NCI-H1436 treated with DMSO at 0.1 percent for 48 hours (cell line): ENCODE measurements at places on chromosomes 12 and 14.
A peak's percentile ranks its signal among the peaks of the same experiment; 100 is the strongest.

GRCh38 chr14:43540948-43541347 is 966.1 kb downstream of the FSCB start:
- no peak for DNase-seq

DNA sequence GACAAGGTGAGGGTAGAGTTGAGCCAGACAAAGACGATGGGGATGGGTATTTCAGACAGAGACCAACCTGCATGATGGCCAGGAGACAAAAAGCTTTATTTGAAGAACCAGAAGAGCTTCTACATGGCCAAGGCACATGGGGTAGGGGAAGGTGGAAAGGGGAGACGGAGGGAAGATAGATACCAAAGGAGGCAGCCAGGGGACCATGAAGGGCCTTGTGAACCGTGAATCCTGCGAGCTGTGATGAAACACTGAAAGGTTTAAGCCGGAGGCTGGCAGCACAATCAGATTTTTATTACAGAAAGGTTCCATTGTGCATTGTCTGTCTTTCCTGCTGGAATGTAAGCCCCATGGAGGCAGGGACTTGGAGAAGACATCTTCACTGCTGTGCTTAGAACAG is 72.4 kb downstream of the PLXNC1 start:
- DNase-seq: no peak

DNA sequence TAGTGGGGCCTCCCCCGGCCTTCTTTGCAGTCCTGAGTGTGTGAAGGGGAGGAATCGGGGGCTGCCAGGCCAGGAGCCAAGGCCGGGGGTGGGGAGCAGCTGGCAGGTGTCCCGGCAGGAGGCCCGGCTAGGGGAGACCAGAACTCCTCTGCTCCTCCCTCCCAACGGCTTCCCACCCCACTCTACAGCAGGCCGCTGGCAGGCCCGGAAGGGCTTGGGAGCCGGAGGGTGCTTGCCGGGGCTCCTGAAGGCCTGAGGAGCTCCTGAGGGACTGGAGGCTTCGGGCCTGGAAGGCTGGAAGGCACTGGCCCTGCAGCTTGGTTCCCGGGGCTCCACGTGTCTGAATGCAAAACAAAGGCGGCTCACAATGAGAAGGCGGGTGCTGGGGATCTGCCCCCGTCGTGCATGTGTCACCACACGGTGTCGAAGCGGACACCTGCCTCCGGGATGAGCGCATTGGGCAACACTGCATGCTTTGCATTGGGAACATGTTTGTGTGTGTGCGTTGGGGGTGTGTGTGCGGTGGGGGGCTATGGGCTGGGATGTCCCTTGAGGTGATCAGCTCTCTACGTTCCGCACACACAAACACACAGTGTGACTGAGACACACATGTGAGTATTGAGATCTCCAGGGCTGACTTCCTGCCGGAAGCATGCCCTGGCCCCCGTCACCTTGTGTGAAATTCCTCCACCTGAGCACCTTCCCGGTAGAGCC is 30.9 kb upstream of the ANKRD9 start:
- DNase-seq: no peak

GRCh38 chr12:51677284-51677968 is 86.4 kb downstream of the SCN8A start:
- DNase-seq: no peak

DNA sequence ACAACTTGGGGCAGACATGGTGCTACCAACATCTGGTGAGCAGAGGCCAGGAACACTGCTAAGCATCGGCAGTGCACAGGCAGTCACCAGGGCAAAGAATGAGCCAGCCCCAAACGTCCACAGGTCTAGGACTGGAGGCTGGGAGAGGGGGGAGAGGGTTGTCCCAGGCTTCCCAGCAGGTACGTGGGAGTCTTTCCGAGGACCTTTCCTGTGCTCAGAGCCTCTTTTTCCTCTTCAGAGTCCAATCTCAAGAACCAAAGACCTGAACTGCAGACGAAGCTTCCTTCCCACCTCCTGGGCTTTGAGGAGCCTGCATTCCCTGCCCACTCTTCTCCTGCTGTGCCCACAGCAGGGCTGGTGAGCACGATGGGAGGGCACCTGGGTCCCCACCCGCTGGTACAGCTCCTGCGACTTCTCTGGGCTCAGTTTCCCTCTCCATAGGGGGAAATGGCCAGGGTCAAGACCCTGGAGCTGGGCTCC is 48.7 kb downstream of the DLK1 start:
- DNase-seq: no peak

DNA sequence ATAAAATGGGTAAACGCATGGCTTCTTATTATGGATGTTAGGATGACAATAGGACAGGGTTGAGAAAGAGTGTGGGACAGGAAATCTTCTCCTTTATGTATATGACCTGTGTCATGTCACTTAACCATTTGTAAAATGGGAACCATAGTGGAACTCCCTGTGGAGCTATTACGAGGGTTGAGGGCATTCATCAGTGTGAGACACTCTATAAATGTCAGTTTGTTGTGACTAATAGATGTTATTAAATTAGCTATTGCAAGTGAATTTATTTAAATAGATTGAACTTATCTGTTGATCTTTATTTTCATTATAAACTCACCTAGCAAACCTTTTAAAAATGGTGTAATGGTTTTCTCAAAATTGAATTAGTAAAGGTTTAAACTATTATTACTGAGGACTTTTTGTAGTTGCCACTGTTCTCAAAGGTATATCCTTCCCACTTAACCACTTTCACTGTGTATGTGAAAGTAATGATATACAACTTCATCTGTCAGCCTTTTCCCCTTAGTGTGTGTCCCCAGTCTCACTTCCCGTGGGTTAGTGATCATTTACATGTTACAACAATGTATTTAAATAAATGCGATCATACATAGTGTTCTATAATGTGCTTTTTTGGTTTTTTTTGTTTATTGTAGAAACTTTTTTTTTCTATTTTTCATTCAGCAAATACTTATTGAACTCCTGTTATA is 17.1 kb downstream of the HELB start:
- no peak for DNase-seq

- DNase-seq: no peak
Observed at GRCh38 chr12:109963743-109964429, 32.3 kb downstream of the GIT2 start.

- peak; percentile 60 for DNase-seq
Observed at GRCh38 chr14:68306934-68307789, 485.7 kb downstream of the ZFP36L1 start.

- DNase-seq: no peak
Observed at GRCh38 chr12:53289891-53290290, 5.5 kb upstream of the PFDN5 start.

GRCh38 chr12:105257321-105257728 is 21.4 kb upstream of the APPL2 start:
- no peak for DNase-seq

GRCh38 chr12:49874142-49874897 is 29.4 kb downstream of the FAIM2 start:
- no peak for DNase-seq

GRCh38 chr12:117874842-117875434 is 93.9 kb downstream of the KSR2 start:
- DNase-seq: no peak

DNA sequence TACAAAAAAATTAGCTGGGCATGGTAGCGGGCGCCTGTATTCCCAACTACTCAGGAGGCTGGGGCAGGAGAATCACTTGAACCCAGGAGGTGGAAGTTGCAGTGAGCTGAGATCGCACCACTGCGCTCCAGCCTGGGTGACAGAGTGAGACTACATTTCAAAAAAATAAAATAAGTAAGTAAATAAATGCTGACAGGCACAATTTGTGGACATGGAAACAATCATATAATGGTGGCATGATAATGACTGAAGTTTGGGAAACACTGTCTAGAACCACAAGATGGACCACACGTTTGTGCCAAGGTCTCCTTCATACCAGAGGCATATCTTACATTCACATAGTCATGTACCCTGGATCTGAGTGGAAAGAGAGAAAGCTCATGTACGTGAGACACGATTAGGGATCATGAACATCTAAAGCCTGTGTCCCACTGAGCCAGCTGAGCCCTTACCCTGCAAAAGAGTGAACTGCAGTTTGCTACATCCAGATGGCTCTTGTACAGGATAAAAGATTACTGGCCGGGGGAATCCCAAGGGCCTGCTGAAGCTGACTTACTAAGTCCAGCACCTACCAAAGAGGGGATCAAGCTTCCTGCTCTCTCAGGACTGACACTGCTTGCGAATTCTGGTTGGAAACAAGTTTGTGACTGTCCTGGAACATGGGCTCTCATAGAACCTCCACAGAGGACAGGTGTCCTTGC is 62.9 kb downstream of the TRAFD1 start:
- no peak for DNase-seq

- no peak for DNase-seq
Observed at GRCh38 chr14:68520637-68521556, 272.0 kb downstream of the ZFP36L1 start.

- DNase-seq: no peak
Observed at GRCh38 chr12:121806546-121807423, 3.0 kb downstream of the SETD1B start.

DNA sequence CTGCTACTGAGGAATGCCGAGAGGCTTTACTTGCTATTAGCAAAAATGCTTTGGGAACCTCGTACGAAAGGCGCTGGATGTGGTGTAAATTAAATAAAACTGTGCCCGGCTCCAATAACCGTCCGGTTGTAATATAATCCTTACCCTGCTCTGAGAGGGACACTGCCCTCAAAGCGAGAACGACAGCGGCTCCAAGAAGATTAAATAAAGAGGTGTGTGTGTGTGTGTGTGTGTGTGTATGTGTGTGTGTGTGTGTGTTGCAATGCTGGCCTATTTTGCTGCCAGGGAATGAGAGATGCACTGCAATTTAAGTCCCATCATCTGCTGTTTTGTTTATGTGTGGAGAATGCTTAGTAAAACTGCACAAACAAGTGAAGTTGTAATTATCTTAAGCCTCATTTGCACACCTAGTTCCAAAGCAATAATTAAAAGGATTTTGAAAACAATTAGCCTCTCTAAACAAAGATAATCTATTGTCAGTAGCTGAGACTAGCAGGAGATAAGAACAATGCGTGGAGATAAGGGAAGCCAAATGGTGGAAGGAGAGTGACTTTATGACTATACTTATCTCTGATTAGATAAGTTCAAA is 1.2 kb upstream of the SIX1 start:
- DNase-seq: no peak

DNA sequence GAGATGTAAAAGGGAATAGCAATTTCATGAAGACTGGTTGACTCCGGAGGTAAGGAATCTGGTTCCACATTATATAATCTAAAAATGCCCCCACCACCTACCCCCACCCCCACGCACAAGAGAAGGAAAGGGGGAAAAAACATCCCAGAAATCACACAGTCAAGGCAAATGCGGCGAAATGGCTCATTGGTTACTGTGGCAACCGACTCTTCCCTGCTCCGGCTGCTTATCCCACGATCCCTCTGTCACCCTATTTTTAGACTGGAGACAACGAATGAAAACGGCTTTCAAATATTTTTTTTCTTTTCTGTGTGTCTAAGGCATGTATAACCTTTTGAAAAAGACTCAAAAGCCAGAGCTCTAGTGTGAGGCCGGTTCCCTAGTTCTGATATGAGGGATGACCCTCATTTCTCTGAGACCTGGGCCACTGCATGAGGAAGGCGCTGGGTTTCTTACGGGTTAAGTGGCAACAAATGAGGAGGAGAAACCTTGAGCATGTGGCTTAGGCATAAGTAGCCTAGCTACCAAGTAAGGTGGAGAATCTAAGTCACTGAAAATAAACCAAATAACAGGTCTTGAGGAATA is 148.3 kb upstream of the GRIN2B start:
- no peak for DNase-seq

- DNase-seq: no peak
Observed at GRCh38 chr12:20395791-20396550, 27.6 kb downstream of the PDE3A start.

DNA sequence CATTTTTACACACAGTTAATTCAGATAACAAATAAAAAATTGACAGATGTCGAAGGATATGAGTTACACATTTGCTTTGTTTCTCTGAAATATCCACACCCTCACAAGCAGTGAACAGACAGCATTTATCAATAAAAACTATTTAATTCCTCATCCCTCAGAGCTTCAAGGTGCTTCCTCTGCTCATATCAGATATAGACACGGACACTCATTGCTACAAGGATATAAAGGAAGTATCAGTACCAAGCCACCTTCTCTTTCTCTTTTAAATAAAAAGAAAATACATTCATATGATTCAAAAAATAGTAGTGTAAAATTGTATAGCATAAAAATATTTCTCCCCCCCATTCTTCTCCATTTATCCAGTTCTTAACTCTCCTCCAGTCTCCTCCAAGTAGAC is 21.9 kb upstream of the MAGOHB start:
- no peak for DNase-seq

DNA sequence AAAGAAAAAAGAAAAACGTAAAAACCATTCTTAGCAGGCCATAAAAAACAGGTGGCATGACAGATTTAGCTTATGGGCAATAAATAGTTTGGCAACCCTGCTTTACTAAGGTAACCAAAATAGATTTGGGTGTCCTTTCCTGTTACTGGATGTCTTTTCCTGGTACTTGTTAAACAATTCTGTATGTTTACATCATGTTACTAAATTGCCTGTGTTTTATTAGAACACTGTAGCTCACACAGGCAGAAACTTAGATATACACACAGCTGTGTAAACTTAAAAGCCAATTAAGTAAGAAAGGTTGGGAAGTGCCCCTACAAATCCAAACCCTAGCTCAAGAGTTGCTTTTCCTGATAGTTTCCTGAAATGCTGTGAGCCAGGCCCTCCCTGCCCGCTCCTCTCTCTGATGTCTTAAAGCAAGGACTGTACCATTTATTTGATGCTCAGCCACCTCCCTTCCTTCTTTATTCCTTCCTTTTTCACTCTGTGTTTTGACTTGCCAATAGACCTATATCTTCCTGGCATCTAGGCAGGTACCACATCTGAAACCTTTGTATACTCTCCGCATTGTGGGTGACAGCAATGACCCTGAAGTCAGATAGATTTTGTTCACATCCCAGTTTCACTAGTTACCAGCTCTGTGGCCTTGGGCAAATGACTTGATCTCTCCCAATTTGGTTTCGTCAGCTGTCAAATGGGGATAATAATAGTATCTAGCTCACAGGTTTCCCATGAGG is 3.7 kb upstream of the CAMKK2 start:
- peak; percentile 28 for DNase-seq

GRCh38 chr12:64801381-64801780 is 23.1 kb upstream of the TBC1D30 start:
- no peak for DNase-seq

GRCh38 chr14:100424504-100425428 is 101.6 kb downstream of the SLC25A47 start:
- no peak for DNase-seq

- no peak for DNase-seq
Observed at GRCh38 chr12:112979041-112979680, 842 bp downstream of the OAS2 start.

- DNase-seq: no peak
Observed at GRCh38 chr14:77426396-77426795, 3.1 kb upstream of the NOXRED1 start.

DNA sequence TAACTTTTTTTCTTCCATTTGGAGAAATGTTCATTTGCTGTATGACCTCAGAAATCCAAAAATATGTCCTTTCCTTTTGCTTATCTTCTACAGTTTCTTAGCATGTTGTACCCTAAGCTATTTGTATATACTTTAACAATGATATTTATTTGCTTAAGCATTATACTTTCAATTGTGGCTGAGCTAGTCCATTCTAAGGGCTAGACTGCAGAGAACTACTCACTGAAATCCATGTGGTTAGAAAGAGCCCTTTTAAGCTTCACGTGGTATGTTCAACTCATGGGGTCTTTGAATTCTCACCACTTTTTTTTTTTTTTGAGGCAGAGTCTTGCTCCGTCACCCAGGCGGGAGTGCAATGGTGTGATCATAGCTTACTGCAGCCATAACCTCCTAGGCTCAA is 122.5 kb downstream of the HMGA2 start:
- no peak for DNase-seq

- DNase-seq: no peak
Observed at GRCh38 chr14:89237921-89238529, 179.0 kb downstream of the FOXN3 start.

- DNase-seq: peak; percentile 87
Observed at GRCh38 chr14:67694791-67695393, 672 bp downstream of the RDH11 start.
